Stimulated activated CD4-positive, alpha-beta T cell treated with anti-CD3 and anti-CD28 coated beads, Interleukin-2, amount 100 ng/mL, for 24 hours (primary cell): ENCODE measurements at places on chromosomes 2 and 18.

DNA sequence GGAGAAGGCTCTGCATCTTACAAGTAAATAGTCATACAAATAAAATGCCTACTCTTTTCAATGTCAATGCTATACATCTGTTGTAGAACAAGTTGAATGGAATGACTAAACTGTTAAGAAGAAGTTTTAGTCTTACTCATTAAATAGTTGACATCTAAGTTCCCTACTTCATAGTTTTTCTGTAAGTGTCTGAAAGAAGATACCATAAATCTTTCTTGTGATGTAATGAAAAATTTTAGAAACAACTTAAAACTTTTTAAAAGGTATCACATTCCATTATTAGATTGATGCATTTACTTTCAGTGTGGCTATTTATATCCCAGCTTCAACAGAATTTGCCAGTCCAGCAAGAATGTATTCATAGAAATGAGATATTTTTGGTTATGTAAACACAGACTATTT is 185.2 kb upstream of the EPC2 start:
- no peak for DNase-seq

- no peak for DNase-seq
Measured at GRCh38 chr2:105739426-105739825, 5.3 kb upstream of the NCK2 start.

DNA sequence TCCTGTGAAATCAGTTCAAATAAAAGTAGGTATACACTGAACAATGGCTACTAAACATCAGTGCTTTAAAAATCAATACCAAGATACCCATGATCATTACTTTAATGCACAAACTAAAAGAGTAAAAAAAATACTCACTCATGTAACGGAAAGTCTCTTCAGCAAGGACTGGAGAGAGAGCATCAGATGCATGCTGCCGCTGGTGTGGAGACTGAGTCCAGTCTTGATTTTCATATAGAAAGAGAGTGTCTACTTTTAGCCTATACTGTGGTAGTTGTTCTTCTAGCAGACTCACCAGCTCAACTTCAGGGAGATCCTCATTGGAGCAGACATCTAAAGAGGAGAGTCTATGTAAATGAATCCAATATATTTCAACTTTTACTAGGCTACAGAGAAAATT is 44.0 kb downstream of the TRAK2 start:
- DNase-seq = no peak

- DNase-seq = no peak
Measured at GRCh38 chr18:650428-650858, 7.0 kb upstream of the TYMS start.

GRCh38 chr18:12911929-12912703 is 28.1 kb upstream of the PTPN2 start:
- no peak for DNase-seq

DNA sequence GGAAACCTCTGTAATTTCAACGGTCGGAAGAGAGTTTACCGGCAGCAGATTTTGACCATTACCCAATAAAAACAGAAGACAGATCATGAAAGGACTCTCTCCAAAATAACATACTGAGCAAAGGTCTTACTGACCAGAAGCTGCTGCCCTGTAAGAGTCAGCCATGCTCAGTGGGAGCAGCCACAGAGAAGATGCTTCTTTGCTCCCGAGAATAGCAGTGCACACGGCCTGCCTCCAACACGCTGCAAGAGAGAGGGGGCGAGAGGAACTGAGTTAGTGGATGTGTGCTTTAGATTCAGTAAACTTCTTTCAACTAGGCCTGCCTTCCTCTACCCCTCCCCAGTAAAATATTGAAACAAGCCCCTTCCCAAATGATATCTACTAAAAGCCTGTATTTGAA is 103.7 kb downstream of the NCK2 start:
- DNase-seq = no peak

DNA sequence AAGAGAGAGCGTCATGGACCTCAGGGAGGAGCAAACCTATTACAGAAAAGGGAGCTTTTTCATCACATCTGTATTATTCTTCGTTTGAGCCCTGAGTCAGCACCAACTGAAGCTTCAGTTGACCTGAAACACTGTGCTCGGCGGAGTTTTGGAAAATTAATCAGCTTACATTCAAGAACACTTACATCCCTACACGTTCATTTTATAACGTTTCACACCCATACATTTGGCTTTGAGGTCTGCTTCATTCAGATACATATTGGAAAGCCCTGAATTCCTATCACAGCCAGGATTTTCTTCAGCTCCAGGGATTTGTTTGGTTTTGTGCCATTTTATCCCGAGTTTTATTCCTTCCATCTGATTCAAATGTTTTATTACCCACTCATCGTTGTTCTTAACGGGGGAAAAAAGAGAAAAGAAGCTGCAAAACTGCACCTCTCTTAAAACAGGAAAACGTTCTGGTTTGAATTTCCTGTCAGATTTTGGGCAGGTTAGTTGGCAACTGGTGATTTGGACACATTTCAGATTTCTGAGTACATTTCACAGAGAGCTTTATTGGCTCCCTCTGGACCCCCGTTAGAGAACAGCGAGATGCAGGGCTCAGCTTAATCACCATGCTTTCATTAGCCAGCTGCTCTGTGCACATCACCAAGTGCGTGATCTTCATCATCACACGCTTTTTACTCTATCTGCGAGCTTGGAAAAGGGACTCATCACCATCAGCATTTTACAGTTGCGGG is 88.8 kb downstream of the CDC42EP3 start:
- no peak for DNase-seq

DNA sequence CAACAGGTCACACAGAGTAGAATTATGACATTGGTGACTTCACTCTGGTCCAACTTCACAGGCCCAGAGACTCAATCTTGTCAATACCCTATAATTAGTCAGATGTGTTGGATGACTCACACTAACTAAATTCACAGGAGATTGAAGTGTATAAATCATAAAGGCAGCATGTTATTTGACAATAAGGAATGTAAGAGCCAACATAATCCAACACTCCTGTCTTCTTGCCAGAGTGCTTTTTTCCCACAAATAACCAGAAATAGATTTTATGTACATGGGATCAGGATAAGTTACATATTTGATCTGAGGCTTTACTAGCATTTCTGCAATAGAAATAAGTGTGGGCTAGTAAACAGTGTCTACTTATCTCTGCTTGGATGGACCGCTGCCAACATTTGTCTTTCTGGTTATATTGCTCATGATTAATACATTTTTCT is 42.2 kb upstream of the ZSWIM2 start:
- DNase-seq = no peak

GRCh38 chr2:143802242-143802641 is 673.0 kb downstream of the ARHGAP15 start:
- DNase-seq = no peak

GRCh38 chr2:154587739-154588138 is 110.8 kb upstream of the KCNJ3 start:
- DNase-seq = no peak

- DNase-seq = no peak
Measured at GRCh38 chr2:218958276-218958675, 1.2 kb upstream of the CDK5R2 start.

DNA sequence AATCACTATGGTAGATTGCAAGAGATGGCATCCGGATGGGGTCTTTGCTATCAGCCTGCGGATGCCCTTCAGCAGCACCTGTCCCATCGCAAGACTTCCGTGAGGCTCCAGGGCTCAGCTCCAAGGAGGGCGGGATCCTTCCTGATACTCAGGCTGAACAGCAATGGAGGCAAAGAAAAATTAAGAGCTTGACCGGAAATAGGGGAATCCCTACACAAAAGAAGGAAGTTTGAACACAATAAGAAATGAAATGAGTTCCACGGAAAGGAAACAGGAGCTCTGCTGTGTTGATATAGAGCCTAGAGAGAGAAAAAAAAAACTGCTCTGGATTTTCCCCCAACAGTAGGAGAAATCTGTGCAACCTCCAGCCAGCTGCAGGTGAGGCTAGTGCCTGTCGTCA is 91.9 kb downstream of the ARL4C start:
- DNase-seq = no peak

DNA sequence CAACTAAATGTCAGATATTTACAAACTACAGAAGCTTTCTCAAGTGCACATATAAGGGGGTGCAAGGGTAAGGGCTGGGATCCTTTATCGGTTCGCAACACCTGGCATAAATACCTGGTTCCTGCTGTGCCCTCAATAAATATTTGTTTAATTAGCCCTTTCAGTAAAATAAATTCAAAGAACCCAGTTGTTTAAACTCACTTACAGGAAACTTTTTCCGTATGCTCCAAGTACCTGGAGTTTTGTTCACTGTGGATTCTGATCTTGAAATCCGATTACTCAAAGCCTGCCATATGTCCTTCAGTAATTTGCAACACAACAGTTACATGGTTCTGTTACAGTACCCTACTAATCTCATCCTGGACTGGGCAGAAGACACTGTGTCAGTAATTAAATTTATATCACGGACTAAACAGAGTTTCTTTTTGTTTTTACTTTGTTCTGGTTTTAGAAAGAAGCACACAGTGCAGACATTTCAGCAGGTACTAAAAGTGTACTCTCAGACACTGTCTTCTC is 36.9 kb downstream of the TBC1D8 start:
- DNase-seq = no peak

GRCh38 chr2:10591207-10591606 is 98.6 kb downstream of the NOL10 start:
- DNase-seq = no peak

GRCh38 chr2:97816411-97816810 is 103.0 kb downstream of the ZAP70 start:
- no peak for DNase-seq

GRCh38 chr2:46000660-46001059 is 296.5 kb upstream of the EPAS1 start:
- no peak for DNase-seq

DNA sequence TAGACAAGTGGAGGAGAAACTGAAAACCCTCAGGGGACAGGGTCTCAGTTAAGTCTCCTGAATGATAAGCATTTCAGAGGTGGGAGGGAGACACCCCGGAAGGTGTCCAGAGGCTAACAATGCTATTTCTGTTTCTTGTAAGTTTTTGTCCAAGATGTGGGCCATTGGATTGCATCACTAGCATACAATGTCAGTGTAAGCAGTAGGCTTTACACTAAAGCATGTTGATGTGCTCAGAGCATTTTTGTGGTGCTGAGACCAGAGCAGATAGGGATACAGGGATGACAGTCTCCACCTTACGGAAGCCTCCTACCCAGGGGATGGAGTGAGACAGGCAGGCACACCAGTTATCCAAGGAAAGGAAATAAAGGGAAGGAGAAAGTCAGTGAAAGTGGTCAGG is 2.2 kb upstream of the IL1R1 start:
- no peak for DNase-seq

DNA sequence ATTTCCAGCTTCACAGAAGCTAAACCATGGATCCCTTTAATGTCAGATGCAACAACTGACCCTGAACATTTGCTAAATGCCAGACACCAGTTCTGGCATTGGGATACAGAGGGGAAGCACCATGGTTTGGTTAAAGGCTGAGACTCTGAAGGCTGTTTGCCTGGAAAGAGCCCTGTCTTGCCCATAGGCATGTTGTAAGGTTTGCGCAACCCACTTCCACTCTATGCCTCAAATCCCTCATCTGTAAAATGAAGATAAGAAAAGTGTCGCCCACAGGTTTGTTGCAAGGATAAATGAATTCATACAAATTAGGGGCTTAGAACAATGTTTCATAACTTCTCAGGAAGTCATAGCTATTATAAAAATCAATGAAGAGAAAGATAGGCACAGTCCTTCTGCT is 380.9 kb upstream of the GYPC start:
- no peak for DNase-seq

DNA sequence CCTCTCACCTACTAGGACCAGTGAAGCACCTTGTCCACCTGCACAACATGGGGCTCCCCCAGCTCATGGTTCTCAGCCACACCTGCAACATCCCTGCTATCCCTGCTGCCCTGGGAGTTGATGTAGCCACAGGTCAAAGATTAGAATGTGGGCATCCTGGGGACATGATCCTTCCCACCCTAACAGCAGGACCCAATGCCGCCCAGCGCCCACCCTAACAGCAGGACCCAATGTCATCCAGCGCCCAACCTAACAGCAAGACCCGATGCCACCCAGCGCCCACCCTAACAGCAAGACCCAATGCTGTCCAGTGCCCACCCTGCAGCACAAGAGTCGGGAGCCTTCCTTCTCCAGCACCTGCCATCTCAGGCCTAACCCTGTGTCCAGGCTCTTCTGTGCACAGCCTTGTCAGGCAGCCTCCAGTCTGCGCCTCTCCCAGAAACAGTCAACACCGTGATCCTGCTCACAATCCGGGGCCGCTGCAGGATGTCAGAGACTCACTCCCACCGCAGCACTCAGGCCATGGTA is 237.3 kb upstream of the SALL3 start:
- no peak for DNase-seq

GRCh38 chr2:54574107-54574859 is 118.2 kb downstream of the SPTBN1 start:
- peak; percentile 53 for DNase-seq

GRCh38 chr2:24385366-24385765 is 25.0 kb upstream of the ITSN2 start:
- no peak for DNase-seq

GRCh38 chr2:134135793-134136192 is 118.1 kb upstream of the MGAT5 start:
- no peak for DNase-seq

DNA sequence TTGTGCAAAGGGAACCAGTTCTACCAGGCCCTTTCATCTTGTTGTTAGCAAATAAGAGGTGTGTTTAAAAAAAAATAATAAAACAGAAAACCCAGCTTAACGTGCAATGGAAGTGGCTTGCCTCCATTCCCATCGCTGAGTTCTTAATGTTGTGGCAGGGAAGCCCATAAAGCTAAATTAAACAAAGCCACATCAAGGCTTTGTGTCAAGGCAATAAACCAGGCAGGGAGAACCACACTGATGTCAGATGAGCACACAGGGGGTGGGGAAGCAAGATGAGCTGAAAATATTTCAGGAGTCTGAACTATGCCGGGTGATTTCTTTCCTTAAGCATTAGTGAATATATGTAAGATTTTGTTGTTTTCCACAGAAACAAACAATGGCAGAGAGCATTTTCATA is 73.5 kb downstream of the PHLPP1 start:
- DNase-seq = no peak

- peak; percentile 51 for DNase-seq
Measured at GRCh38 chr2:196927376-196928225, 1.1 kb upstream of the PGAP1 start.

DNA sequence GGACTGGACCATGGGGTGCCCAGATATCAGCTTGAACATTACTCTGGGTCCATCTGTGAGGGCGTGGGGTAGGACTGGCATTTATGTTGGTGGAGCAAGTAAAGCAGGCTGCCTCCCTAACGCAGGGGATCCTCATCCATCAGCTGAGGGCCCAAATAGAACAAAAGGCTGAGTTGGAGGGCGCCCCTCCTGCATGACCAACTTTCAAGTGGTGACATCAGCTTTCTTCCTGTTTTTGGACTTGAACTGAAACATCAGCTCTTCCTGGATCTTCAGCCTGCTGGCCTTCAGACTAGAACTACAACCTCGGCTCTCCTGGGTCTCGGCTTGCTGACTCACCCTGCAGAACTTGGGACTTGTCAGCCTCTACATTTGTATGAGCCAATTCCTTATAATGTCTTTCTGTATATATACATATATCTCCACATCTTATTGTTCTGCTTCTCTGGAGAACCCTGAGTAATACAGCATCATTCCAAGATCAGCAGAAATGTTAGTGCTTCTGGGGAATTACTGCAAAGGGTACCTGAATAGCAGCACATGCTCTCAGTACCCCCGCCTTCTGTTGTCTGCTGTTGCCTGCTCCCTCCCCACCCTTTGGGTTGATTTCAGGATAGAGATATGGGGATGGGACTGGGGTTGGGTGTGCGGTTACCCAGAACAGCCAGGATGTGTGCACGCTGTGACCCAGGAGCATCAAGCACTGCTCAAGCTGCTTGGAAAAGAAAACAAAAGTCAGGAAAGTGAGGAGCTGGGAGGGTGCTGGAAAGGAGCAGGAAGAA is 20.0 kb downstream of the TMEM127 start:
- no peak for DNase-seq
